ENCODE measurements at places on chromosomes 4 and X. TPM values are rescaled to one million over a fixed set of nuclear protein-coding genes. Genes with fewer than 3 reads are reported as not detected.

DNA sequence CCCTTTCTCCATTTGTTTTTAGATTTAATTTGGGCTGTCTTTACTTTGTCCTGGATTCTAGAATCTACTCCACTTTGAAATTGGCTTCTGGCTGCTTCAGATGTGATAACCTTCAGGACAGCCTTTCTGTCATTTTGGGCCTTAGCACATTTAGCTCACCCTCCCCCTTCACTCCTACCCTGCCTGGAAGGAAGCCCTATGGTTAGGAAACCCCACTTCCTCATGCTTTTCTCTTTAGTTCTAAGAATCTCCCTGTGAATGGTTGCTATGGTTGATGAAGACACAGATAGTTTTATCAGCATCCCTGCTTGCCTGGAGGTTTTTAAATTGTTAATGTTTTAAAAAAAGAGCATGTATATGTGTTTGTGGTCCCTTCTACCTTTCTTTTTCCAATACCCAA lies 100.7 kb upstream of the PTPN13 start:
- no peak for DNase-seq

- no peak for DNase-seq
These were observed 294.2 kb upstream of the CT83 start for GRCh38 chrX:116756958-116757357.

Gene GK
- total RNA-seq = 33.2 TPM

DNA sequence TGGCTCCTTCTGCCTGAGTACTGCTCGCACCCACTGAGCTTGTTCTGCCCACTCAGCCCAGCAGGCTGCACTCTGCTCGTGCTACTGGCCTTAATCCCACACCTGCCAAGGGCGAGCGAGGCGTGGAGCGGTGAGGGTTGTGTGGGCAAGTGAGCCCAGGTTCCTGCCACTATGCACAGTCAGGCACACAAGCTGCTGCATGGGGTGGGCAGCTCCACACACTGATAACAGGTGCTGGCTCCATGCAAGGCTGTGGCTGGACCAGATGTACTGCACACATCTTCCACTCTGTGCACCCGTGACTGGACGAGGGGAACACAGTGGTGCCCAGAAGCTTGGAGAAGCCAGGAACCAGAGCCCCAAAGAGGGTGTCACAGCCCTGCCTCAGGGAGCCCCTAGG lies 184.3 kb upstream of the NUDT6 start:
- DNase-seq = no peak

DNA sequence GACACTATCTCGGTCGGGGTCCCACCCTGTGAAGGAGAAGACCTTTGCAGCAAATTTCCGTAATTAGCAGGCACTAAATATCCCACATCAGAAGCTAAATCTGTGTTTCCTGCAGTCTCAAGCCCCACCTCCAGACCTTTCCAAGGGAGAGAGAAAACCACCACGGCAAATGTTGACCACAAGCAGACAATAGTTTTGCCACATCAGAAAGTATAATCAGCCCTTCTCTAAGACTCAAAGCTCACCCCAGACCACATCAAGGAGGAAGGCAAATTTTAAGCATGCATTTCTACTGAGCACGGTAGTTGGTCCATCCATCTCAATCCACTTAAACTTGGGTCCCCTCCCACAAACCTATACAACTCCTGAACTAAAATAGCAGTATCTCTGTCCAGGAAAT lies 398.5 kb downstream of the GPM6A start:
- no peak for DNase-seq

DNA sequence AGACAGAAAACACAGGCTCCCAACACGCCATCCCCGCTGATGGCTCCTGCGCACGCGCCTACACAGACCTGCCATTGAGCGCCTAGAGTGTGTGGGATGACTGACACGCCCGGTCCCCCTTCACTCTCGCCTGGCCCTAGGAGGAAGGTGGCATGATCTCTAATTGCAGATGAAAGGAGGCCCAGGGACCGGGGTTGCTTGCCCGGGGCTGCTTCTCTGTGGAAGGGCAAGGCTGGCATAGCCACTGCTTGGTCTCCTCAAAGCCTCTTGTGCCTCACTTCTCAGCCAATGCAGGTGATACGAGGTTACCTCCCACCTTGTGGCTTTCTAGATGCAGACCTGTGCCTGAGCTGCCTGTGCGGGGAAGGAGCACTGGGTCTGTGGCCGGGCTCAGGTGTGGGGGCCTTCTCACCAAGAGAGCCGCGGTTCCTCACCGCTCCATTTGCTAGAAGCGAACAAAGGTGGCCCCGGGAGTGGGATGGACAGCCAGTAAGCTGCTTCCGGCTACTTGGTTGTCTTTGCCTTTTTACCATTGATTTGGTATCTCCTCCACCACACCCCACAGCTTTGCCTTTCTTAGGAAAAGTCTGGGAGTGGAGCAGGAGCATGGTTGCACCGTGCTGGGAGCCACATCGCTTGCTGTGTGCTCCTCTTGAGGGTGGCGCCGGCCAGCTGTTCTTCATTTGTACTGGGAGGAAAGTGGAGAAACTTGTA lies 47.0 kb downstream of the TBC1D14 start:
- no peak for DNase-seq

Gene AFF1
- 45.5 TPM for total RNA-seq

- no peak for DNase-seq
These were observed 137.9 kb downstream of the PJA1 start for GRCh38 chrX:69027181-69028005.

DNA sequence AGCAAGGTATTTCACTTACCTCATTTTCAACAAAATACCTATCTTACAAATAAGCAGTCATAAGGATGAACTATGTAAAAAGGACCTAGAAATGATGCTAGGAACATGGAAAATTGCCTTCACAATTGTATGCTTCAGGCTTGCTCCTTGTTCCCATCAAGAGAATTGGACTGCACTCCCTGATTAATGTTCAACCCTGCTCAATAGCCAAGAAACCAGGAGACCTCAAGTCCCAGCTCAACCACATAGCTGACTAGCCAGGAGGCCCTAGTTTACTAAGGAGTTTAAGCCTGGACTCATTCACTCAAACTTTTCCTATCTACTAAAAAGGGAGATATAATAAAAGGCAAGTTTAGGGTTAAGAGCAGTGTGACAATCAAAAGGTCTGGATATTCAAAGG lies 146.6 kb upstream of the DGKK start:
- no peak for DNase-seq

GRCh38 chrX:43581888-43582539 lies 74.1 kb upstream of the MAOA start:
- DNase-seq = no peak

Gene TMSB15A
- total RNA-seq = not detected

DNA sequence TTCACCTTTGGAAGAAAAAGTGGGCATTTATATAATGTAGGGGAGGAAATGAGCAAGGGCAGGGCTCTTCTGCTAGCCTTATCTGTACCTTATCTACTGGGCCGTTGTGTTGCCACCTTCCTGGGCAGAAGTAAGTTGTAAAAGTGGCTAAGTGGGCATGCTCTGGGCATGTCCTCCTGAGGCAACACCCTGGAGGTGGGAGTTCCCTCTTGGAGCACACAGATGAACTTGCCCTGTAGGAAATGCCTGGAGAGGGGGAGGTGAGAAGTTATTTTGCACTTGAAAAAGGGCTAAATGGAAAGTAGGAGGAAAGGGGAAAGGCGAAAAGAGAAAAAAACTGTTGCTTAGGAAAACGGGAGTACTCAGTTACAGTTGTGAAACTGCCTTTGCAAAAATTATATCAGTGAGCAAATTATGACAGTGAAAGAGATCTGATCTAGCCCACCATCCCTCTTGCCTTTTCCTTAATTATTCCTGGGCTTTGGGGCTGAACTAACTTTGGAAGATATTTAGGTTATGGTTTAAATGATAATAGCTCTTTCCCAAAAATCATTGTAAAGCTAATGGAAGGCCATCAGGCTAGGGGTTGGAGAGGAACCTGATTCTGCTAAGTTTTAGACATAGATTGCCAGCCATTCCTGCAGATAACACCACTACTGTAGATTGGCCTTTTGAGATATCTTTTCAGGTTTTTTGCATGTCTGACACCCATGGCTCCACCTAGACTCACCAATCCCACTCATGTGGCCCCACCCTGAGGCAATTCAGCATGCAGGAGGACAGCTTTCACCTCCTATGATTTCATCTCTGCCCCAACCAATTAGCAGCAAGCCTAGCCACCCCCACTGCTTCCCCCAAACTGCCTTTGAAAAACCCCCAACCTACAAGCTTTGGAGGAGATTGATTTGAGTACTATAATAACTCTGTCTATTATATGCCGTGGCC lies 20.5 kb upstream of the ZNF81 start:
- no peak for DNase-seq

Gene SH2D1A
- 2.0 TPM for total RNA-seq

Gene TMEM144
- 16.7 TPM for total RNA-seq

Gene CXorf38
- total RNA-seq = 29.6 TPM

Gene ADH1C
- total RNA-seq = 8.8 TPM

DNA sequence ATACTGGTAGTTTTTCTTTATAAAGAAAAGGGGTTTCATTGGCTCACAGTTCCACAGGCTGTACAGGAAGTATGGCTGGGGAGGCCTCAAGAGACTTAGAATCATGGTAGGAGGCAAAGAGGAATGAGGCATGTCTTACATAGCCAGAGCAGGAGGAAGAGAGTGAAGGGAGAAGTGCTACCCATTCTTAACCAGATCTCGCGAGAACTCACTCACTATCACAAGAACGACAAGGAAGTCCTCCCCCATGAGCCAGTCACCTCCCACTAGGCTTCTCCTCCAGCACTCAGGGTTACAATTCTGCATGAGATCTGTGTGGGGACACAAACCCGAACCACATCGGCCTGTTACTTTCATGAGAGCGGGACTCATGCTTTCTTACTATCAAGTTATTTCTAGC lies 240.5 kb downstream of the TENM3 start:
- DNase-seq = no peak

Gene HMGB3
- total RNA-seq = 17.5 TPM

DNA sequence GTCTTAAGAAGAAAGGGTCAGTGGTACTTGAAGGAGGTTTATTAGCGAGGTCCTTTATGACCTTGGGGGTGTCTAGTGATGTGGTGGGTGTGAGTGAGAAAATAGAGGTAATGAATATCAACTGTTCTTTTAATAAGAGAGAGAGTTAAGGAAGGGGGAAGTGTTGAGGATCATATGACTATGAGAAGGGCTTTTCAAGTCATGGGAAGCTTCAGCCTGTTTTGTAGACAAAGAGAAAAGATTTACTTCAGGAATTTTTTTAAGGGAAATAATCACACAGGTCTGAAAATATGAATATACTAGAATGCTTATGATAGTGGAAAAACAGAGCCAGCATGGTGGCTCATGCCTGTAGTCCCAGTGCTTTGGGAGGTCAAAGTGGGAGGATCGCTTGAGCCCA lies 41.3 kb upstream of the MTMR1 start:
- no peak for DNase-seq

DNA sequence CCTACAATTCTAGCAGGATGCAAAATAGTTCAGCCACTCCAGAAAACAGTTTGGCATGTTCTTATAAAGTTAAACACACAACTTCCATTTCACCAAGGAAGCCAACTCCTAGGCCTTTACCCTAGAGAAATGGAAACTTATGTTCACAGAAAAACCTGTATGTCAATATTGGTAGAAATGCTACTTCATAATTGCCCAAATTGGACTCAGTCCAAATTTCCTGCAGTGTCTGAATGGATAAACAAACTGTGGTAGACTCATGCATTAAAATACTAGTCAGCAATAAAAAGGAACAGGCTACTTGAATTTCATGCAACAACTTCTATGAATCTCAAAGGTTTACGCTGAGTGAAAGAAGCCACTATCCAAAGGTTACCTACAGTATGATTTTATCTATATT lies 1738.8 kb upstream of the IGFBP7 start:
- DNase-seq = no peak

DNA sequence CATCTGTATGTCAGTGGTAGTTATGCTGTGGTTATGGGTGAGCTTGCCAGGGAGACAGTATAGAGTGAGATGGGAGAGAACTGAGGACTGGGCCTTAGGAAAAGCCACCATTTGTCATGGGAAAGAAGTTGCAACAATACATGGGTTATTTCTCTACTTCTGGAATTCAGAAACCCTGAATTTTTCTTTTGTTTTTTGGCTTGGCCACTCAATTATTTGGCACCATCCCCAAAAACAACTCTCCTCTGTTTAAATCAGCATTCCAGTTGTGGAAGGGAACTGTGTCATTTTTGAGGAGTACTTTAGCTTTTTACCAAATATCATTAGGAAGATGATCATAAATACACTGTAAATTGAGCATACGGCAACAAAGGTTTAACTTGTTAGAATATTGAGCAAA lies 41.1 kb upstream of the ACSL4 start:
- no peak for DNase-seq

GRCh38 chr4:186858355-186858754 lies 134.7 kb upstream of the FAT1 start:
- DNase-seq = no peak

- no peak for DNase-seq
These were observed 57.3 kb downstream of the CYTL1 start for GRCh38 chr4:4961936-4962335.

DNA sequence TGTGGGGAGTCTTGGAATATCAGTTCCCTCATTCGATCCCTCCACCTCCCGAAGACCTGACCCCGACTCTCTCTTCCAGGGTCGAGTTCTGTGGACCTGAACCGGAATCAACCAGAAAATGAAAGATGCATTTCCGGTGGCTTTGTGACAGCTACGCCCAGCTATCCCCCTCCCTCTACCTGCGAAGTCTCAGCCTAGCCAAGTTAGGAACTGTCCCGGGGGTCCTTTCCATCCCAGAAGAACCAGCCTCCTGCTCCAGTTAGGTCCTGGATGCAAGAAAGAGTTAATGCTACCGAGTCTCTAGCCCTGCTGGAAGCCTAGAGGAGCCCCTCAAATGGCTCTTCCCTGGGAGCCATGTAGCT lies 13.4 kb upstream of the ETDC start:
- DNase-seq = no peak

Gene CXCL13
- 0.52 TPM for total RNA-seq

DNA sequence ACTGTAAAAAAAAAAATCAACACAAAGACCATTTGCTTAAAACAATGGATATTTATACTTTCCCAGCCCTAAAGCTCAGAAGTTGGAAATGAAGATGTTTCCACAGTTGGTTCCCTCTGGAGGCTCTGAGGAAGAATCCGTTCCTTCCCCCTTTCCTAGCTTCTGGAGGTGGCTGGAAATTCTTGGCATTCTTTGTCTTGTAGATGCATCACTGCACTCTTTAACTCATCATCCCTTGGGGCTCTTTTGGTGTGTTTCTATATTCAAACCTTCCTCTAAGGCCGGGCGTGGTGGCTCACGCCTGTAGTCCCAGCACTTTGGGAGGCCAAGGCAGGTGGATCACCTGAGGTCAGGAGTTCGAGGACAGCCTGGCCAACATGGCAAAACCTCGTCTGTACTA lies 78.7 kb downstream of the VCX3A start:
- no peak for DNase-seq

- no peak for DNase-seq
These were observed 161.1 kb downstream of the RBM46 start for GRCh38 chr4:154942176-154942575.

GRCh38 chr4:155659176-155659575 lies 7.5 kb upstream of the GUCY1A1 start:
- no peak for DNase-seq

GRCh38 chr4:68569466-68570121 lies 6.5 kb downstream of the UGT2B17 start:
- no peak for DNase-seq

DNA sequence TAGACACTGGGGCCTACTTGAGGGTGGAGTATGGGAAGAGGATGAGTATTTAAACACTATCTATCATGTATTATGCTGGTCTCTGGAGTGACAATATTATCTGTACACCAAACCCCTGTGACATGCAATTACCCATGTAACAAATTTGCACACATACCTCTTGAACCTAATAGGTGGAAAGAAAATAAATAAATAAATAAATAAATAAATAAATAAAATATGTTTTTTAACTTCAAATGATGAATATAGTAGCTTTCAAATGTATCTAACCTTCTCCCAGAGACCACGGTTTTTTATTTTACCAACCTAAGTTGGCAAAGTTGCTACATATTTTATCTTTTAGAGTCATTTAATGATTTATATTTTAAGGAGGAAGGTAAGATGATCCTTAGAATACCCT lies 105.0 kb downstream of the TGIF2LX start:
- no peak for DNase-seq

Data from upper lobe of left lung (tissue), 6 donors.